Amygdala (tissue), 56 donors: ENCODE measurements at places on chromosomes 2 and 18.

DNA sequence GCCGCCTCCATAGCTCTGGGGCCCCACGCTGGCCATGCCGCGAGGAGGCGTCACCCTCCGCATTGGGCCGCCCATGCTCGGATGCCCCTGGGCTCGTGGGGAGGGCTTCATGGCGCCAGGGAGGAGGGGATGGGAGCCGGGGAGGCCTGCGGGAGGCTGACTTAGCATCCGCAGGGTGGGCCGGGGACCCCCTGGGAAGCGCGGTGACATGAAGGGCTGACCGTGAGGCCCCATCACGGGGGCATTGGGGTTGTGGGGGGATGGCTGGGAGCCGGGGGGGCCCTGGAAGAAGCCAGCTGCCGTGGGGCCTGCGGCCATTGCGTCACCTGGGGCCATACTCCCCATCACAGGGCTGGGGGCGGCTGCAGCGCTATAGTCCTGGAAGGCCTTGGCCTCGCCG, 26.0 kb upstream of the ANKRD62 start:
- no peak for DNase-seq

DNA sequence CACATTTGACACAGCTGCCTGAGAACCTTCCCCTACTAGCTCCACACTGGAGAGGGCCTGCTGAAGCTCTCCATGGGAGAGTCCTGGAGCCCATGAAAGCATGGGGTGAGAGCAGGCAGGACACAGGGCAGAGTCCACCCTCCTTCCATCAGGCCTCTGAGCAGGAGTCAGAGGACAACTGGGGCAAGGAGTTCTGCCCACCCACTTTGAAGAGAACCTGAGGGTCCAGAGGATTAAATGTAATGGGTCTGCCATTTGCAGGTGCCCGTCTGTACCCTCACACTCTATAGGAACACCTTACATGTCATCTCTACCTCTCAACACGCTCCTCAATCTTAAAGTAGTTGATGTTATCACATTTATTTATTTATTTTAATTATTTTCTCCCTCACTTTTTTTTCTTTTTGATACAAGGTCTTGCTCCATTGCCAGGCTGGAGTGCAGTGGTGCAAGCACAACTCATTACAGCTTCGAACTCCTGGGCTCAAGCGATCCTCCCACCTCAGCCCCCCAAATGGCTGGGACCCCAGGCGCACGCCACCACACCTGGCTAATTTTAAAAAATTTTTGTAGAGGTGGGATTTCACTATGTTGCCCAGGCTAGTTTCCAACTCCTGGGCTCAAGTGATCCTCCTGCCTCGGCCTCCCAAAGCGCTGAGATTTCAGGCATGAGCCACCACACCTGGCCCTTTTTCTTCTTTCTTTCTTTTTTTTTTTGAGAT, 10.2 kb downstream of the ADRA2B start:
- DNase-seq = no peak

DNA sequence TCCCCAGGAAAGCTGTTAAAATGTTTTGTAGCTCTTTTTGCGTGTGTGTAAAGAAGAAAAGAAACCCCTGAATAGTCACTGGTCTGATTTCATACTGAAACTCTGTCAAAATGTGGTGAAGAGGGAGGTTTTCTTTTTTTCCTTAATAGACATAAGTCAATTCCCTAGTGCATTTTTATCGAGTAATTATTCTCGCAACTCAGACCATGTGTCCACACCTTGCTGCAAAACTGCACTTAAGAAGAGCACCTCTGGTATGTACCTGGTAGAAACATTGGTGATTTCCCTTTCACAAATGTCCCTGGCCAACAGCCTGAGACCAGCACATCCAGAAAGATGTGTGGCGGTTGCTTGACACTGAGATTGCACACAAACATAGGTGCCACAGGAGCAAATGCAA, 159.9 kb downstream of the ZNF521 start:
- DNase-seq = no peak

DNA sequence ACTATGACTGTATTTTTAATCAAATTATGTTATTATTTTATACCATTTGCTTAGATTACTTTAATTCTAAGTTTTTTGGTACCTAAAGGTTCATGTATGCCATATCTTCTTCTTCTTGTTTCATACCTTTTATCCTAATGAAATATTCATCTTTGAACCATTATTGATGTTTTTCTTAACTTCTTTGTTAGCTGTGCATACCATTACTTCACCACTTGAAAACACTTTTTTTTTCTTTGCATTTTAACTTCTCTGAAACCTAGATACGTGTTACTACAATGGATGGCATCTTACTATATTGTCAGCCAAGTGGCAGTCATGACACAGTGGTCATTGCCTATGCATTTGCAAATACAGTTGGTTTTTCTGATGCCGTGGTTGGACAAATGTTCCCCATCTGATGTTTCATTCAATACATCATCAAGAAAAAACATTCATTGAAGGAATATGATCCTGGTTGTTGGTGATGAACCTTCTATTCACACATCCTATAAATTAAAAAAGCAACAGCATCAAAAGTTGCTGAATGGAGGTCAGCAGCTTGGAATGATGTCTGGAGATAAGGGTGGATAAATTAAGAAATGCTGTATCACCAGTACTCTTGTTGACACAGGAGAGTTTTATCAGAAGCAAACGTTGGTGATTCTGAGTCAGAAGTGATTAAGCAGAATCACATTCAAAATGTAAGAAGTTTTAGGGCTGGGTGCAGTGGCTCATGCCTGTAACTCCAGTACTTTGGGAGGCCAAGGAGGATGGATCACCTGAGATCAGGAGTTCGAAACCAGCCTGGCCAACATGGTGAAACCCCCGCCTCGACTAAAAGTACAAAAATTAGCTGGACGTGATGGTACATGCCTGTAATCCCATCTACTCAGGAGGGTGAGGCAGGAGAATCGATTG, 7.4 kb downstream of the IL36A start:
- no peak for DNase-seq

DNA sequence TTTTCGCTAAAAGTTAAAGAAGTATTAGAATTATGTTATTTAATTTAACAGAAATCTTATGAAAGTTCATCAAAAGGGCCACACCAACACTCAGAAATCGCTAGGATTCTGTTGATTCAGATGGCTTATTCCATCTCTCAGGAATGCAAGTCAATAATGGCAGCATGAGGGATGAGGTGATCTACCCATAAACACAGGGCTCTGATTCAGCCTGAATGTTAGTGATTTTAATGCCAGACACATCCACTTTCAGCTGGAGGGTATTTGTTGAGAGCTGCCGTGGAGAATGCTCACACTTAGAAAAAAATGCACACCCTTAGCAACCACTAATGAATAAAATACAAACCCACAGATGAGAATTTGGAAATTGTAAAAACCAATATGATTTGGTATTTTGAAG, 173.3 kb upstream of the ERBB4 start:
- no peak for DNase-seq

GRCh38 chr2:143482771-143483170, 353.6 kb downstream of the ARHGAP15 start:
- no peak for DNase-seq

- no peak for DNase-seq
These were observed 244.7 kb downstream of the NBAS start for GRCh38 chr2:15316370-15316814.

DNA sequence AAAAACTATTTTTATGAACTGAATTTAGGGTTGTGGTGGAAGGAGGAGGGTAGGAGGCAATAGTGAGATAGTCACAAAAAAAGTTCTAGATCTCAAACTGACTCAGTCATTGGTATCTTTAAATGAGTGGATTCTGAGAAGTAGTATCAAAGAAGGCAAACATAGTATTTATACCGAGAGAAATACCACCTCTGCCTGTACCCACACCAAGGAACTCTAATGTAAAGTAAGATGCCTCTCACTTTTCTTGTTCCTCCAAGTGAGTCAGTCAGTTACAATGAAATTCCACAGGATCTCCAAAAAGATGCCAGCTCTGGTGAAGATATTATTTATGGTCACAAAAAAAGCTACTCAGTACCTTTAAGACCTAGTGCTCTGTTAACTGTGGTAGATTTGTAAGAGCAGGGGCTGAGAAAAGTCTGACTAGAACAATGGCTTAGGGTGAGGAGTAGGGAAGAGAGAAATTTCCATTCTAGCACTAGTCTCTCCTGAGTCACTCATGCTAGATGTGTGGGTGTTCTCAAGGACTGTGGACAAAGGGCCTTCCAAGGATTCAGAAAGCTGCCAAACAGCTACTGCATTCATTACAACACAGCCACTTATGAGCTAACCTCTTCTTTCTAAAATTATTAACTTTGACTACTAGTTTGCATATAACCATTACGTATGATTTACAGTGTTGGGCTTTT, 36.3 kb downstream of the YWHAQ start:
- no peak for DNase-seq

- DNase-seq = no peak
These were observed 23.2 kb upstream of the FAP start for GRCh38 chr2:162266460-162266760.

DNA sequence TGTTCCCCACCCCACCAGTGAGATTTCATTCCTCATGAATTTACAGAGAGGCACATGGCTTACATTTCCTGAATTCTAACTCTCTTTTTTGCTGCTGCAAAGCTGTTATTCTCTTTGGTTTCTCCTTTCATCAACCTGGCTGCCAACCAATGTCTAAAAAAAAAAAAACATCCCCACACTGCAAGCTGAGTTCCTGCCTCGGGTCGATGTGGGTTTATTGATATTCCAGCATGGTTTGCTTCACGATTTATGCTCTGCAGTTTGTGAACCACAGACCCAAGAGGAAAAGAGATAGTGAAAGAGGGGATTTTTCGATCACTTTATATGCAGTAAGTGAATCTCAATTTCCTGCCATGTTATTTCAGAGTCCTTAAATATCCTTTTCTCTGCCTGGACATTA, 363.6 kb downstream of the LPIN1 start:
- DNase-seq = no peak

DNA sequence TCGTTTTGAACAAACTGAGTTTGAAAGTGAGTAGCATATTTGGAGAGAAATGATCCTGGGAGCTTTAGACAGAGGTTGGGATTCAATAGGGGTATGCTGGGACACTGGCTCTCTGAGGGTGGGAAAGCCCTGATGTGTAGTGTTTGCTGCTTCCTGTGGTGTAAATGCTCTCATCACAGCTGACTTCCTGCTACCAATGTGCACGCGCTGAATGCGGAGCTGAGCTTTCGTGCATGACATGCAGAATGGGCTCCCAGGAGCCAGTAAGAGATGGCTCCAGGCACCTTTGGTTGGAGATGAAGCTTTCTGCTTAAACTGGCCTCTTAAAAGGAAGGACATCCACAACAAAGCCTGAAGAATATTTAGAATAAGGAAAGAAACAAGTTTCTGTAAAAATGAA, 224.1 kb upstream of the CCDC150 start:
- DNase-seq = no peak

- DNase-seq = no peak
These were observed 1321.6 kb upstream of the ACVR2A start for GRCh38 chr2:146523196-146523595.

DNA sequence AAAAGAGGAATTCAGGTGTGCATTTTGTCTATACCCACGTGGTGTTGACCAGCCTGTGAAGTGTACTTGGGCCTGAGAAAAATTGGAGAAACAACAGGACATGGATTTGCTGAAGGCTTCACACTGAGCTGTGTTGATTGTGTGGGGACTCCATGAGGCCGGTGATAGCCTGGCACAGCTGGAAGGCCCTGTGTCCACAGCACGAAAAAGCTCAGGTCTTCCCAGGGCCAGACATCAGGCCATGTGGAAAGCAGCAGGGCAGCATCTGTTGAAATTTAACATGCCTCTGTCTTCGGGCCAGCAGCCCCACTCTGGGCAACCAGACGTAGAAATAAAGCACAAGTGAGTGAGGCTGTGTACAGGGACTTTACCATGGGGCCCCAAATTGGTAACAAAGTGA, 84.1 kb downstream of the HS6ST1 start:
- DNase-seq = no peak

- no peak for DNase-seq
These were observed 55.1 kb downstream of the AOX1 start for GRCh38 chr2:200640901-200641300.

GRCh38 chr2:85748039-85748734, 5.6 kb upstream of the ATOH8 start:
- no peak for DNase-seq
